ENCODE measurements at places on chromosomes 4 and X. TPM values are rescaled to one million over a fixed set of nuclear protein-coding genes. Genes with fewer than 3 reads are reported as not detected.

Gene HMX1
- polyA plus RNA-seq: not detected

Gene HMGN5
- polyA plus RNA-seq: 1.0 TPM

GRCh38 chrX:77785486-77786364 is at the start of gene ATRX:
TSS of gene ATRX (minus strand) at chrX:77786216. CDS start at chrX:77786001, 215 bp downstream.
- peak; percentile 20 for DNase-seq

GRCh38 chrX:48058621-48059295 is 12.7 kb downstream of the ZNF630 start:
- DNase-seq: no peak

DNA sequence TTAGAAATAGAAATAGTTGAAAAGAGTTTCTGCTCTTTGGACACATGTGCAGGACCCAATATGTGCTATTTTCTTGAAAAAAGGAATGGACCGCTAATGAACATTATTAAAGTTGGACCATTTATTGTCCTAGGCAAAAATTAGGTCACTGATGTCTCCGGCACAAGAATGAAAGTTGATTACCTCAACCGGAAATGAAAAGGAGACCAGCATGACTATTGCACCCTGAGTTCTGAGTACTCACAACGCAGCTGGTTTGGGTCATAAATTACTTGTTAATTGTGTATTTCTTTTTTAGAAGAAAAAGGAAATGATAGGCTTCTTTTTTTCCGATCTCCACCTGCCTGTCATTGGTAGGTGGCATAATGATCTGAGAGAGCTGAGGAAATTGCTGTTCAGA is 232.7 kb downstream of the ARHGAP24 start:
- no peak for DNase-seq

DNA sequence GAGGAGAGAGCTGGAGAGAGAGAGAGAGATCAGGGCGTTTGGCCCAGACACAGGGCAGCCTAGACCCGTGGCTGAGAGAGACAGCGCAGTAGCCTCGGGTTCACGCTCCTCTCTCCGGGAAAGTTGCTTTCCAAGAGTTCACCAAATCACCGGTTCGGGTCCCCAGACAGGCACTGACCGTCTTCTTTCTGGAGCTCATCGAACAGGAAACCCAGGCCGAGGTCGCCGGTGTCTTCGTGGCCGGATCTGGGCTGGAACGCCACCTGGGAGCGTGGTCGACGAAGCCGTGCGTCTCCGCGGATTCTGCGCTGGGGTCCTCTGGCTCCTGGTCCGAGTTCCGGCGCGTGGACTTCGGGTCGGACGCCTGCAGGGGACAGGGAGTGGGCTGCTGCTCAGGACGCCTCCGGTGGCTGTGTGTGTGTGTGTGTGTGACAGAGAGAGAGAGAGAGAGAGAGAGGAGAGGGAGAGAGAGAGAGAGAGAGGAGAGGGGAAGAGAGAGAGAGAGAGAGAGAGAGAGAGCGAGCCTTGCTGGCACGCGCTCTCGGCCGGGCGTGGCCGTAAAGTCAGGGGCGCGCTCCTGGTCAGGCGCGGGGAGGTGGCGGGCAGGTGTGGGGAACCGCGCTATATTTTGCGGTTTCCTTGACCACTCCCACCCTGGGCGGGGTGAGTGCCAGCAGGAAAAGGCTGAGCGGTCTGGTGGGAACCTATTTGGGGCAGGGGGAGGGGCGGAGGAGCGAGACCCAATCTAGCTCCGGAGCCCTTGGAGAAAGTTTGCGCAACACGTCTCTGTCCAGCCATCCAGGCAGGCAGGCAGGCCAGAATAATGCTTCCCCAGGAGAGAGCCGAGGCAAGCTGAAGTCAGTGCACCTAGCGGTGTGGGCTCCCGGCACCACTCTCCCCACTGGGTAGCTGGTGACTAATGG is 62.1 kb downstream of the RHOXF2B start:
- DNase-seq: no peak

- DNase-seq: no peak
These were observed 33.5 kb upstream of the CYBB start for GRCh38 chrX:37746218-37746941.

DNA sequence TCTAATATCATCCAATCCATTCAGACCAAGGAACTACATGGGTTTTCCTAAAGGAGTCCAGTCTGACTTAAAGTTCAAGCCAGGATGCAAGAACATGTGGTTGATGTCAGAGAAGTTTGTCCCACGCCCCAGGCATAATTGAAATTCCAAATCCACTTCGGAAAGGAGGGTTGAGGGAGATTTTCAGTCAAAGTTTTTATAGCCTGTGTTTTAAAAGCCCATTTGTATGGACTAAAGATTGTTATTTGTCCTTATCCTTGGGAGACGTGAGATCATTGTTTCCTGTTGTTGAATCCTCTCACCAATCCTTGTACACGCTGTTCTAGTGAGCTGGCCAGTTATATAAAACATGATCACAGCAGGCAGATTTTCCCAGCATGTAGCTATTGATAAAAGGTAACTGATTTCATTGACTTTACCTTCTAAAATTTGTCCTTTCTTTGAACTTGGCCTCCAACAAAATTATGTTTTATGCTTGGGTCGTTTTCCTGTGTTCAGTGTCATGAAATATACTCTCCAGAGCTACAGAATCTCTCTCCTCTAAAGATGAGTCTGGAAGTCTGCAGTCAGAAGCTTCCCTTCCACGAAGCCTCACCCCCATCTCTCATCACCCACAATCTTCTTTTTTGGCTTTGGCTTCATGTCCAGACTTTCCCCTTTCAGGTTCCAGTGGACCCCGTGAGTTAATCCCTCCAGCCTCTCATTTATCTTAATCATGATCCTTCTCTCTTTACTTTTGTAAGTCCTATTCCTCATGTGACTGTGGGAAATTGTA is 92.9 kb downstream of the ATP10D start:
- DNase-seq: peak; percentile 84
